HCT116 (cell line): ENCODE measurements at places on chromosomes 16 and 17.

- DNase-seq: no peak
Observed at GRCh38 chr16:77785373-77785764, 3.0 kb upstream of the VAT1L start.

GRCh38 chr17:37100231-37100630, 151.5 kb downstream of the AATF start:
- DNase-seq: no peak

DNA sequence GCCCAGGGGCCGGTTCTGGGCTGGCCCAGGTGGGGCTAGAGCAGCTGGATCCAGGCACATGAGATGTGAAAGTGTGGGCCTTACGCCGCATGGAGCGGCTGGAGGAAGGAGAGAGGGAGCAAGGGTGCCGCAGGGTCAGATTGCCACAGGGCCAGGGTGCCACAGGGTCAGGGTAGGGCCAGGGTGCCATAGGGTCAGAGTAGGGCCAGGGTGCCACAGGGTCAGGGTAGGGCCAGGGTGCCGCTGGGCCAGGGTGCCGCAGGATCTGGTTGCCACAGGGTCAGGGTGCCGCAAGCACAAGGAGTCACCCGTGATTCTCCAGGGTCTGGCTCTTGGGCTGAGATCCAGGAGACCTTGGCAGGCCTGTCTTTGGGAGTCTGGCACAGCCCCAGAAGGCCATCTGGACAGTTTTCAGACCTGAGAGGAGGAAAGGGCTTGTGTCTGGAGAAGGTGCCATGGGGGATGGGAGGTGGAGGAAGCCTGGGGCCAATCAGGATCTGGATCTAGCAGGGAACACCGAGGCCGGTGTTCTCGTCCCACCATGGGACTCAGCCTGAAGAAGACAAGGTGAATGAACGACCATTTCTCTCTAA, 13.1 kb upstream of the LASP1NB start:
- DNase-seq: no peak

GRCh38 chr16:23079675-23080301, 69.5 kb downstream of the USP31 start:
- DNase-seq: no peak

DNA sequence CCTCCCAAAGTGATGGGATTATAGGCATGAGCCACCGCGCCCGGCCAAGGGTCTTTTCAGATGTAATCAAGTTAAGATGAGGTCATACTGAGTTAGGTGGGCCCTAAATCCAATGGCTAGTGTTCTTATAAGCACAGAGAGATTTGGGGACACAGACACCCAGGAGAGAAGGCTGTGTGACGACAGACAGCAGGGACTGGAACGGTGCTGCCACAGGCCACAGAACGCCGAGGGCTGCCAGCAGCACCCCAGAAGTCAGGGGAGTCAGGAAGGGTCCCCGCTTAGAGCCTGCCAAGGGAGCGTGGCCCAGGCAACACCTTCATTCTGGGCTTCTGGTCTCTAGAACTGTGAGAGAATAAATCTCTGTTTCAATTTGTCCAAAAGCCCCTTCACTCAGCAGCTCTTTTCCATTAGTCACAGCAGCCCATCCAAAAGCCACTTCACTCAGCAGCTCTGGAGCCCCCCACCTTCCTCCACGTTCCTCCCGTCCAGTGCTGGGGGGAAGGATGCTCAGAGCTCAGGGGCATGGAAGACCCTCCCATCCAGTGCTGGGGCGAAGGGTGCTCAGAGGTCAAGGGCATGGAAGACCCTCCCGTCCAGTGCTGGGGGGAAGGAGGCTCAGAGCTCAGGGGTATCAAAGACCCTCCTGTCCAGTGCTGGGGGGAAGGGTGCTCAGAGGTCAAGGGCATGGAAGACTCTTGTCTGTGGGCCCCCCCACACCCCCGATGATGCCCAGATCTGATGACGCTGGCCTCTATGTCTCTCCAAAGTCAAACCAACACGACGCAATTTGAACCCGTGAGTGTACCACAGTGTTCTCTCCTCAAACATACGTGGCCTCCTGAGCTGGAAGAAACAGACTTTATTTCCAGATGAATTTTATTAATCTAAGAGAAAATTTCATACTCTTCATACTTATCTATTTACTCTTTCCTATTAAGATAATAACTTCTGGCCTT, 11.9 kb downstream of the RAB40B start:
- DNase-seq: no peak

DNA sequence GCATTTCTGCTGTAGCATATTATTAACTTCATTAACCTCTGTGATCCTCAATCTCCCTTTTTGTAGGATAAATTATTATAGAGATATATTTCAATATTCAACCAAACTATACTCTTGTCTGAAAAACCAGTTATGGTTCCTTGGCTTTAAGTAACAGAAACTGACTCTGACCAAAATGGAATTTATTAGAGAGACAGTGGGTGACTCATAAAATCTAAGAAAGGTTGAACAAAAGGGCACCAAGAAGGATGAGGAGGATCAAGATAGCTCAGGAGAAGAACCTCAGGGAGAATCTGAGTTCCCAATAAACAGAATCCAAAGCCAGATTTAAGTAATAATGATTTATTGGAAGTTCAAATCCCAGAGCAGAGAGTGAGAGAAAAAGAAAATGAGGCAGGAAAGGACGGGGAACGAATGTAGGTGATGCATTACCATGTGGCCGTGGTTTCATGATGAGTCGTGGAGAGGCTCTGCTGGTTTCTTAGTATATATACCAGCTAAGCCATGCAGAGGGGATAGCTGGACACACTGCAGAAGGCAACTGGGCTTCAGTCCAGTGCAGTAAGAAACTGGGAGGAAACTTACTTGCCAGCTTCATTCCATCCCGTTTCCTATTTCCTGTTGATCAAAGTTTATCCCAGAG, 151.5 kb upstream of the GOT2 start:
- no peak for DNase-seq

- DNase-seq: no peak
Observed at GRCh38 chr16:54050459-54051210, 236.0 kb downstream of the IRX3 start.

DNA sequence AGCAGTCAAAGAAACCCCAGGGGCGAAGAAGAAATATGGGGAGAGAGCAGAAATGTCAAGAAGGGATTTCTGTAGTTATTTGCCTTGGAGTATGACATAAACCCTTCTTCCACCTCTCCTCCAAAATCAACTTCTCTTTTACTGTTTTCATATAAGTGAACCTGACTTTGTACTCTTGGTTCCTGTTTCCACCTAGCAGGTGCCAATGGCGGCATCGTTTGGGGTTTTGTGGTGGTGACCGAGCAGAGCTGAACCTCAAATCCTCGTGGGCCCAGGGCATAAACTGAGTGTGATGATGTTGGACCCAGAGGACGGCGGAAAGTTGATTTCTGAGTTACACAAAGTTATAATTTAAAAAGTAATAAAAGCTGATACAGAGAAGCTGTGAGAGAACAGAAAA, 39.6 kb upstream of the PSMD7 start:
- no peak for DNase-seq

- DNase-seq: no peak
Observed at GRCh38 chr16:12744860-12745259, 58.8 kb downstream of the CPPED1 start.

- no peak for DNase-seq
Observed at GRCh38 chr17:38877130-38877851, 7.4 kb downstream of the LASP1 start.

- DNase-seq: no peak
Observed at GRCh38 chr16:73955702-73956101, 340.9 kb upstream of the PSMD7 start.

DNA sequence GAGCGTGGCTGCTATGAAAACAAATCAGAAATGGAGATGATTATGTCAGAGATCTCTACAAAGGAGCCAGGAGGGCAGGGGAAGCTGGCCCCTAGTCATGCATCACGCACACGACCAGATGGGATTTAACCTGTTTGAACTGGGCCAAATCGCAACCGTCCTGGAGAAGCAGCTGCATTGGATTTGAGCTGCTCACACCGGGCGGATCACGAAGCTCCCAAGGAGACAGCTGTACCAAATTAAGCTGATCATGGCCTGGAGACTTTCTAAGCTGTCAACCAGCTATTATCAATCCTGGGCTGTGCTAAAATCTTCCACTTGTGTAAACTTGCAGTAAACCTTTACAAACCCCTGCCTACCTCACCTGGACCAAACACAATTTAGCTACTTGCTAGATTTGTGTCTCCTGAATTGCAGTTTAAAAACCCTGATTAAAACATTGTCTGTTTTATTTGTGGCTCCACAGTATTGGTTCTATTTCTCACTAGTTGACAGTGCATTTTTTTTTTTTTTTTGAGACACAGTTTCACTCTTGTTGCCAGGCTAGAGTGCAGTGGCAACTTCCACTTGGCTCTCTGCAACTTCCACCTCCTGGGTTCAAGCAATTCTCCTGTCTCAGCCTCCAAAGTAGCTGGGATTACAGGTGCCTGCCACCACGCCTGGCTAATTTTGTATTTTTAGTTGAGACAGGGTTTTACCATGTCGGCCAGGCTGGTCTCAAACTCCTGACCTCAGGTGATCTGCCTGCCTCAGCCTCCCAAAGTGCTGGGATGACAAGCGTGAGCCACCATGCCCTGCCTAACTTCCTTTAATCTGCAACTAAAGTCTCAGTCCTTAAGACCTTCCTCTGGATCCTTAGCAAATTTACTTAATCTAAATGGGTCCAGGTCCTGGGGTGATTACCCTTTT, 98.3 kb upstream of the GRIN2A start:
- no peak for DNase-seq

DNA sequence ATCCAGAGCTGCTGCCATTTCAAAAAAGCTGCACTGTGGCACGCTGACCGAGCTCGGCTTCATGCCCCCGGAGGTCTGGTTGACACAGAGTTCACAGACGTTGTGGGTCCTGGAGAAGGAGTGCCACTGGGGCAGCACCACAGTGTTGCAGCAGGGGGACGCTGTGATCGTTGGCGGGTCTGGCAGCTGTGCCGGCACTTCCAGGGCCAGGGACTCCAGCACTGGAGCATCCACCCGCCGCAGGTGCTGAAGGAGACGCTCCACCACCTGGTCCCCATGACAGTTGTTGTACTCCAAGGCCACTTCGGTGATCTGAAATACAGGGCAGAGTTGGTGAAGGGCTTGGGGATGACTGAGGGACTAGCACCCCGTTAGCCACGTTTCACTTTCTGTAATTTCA, 23.5 kb downstream of the SNN start:
- no peak for DNase-seq

DNA sequence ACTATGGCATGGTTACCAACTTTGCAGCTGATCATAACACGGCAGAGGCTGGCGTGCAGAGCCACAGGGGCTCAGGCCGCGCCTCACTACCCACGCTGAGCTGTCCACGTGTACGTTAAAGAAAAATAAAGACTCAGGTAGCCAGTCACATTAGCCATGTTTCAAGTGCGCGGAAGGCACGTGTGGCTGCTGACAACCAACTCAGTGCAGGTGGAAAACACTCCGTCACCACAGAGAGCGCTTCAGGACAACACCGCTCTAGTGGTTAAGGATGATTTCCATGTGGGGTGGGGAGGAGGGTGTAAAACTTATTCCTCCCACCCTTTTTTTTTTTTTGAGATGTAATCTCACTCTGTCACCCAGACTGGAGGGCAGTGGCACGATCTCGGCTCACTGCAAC, 33.8 kb downstream of the ZCCHC14 start:
- DNase-seq: no peak

DNA sequence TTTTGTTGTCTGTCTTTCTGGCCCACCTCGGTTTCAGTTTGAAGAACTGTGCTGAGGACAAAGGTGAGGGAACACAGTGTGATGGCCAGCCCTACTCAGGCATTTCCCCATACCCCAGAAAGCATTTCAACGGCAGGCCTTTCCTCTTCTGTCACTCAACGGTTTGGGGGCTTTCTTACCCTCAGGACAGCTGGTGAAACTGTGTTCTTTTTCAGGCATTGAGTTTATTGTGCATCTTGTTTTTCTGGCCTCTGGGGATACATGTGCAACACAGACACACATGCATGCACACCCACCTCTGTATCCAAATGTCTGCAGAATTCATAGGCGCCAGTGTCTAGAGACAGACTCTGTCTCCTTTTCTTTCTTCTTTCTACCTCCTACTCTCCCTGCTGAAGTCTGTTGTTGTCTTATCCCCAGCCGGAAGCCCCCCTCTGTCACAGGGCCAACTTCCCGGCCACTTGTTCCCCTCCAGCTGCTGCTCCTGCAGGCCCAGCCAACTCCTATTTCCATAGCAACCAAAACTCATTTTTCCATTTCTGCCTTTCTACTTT, 17.0 kb downstream of the CHD9 start:
- DNase-seq: no peak

DNA sequence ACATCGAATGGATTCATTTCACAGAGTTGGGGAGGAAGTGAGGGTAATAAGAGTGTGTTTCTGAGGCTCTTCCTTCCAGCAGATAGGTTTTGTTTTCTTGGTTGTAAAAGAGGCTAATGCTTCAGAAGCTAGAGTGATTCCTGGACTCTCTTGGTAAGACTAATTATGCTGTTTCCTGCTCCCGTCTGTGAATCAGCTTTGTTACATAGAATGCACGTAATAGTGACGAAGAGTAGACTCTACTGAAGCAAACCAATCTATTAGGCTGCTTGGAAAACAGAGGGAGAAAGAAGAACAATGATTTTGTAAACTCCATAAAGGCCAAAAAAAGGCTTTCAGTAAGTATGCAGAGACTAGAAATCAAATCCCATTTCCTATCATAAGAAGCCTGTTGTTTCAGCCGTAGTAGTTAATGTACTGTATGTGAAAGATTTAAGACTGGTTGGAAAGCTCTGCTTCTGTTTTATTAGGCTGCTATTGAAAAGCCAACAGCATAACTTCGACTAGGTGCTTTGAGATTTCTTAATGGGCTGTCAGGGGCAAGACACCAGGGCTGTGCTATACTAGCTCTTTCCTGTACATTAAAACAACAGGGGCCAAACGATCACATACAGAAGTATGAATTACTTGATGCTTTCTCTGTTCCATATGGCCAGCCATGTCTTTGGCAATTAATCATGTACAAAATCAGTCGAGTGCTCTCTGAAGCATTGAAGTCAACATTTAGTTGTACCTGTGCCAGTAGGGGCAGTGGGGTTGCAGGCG, 219.0 kb downstream of the FTO start:
- no peak for DNase-seq

DNA sequence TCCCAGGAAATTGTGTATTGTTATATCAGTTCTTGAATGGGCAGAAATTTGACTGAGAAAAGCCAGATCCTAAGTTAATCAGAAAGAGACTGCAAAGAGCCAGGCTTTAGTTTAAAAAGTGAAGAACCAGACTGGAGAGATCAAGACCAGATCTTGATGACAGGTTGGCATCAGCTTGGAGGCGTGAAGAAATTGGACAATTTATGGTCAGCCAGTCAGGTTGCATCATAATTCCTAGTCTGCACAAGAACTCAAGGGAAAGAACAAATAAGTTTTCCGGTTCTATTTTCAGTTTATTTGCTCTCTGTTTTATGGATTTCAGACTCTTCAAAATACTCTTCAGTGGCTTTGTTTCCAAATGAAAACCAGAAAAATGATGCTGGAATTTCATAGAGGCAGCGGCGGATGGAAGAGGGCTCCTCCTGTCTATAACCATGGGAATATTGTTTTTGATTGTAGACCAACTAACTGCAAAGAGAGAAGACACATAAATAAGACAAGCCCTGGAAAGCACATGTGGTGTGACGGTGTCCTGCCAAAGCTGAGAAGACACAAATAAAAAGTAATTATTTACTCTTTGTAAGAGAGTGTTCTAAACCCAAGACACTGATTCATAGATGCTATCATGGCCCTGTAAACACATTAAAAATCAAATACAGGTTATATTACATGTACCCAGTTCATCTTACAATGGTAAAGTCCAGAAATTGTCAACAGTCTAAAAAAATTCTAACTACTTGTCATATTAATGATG, 91.7 kb downstream of the PCTP start:
- DNase-seq: no peak
